Astrocyte of the hippocampus (primary cell): ENCODE measurements at places on chromosomes 4 and X.

DNA sequence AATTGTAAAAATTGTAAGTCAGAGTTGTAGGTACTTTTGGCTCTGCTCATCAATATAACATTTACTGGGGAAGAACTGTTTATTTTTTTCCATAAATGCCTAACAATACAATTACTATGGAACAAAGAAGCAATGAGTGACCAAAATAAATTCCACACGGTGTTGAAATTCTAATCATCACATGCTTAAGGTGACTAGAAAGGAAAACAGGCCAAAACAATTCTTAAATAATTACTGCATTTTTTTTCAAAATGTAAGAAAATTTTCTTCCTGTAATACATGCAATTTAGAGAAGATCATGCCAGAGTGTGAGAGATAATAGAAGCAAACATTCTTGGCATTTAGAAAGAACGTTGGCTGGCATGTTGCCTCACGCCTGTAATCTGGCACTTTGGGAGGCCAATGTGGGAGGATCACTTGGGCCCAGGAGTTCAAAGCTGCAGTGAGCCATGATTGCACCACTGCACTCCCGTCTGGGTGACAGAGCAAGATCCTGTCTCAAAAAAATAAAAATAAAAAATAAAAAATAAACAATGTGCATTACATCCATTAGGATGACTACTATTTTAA, 22.5 kb downstream of the C4orf46 start:
- no peak for DNase-seq

DNA sequence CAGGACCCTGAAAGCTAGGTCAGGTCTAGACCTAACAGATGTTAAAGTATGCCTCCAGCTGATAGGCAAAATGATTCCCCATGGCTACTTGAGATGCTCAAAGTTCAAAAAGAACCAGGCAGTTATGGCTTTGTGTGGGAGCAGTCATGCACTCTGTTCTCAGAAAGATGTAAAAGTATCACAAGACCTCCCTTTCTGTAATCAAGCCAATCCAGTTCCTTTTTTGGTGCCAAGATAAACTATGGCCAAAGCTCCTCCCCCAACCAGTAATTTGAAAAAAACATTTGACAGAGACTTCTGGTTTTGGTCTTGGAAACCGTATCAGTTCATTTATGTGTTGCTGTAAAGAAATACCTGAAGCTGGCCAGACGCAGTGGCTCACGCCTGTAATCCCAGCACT, 340.9 kb downstream of the CHIC1 start:
- no peak for DNase-seq

DNA sequence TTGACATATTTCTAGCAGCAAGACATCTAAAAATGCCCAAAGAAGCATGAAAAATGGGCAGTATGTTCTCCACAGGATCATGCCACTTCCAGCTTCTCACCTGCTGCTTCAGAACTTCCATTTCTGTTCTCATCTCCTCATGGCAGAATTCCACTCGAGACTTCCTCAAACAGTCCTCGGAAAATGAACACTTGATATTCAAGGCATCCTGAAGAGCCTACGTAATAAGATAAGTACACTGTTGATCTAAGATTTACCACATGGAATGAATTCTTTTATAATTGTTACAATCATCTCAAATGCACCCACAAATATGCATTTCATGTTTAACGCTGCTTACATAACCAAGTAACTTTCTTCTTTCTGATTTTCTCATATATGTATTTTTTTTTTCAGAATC, 14.1 kb downstream of the TNIP3 start:
- peak; percentile 21 for DNase-seq

DNA sequence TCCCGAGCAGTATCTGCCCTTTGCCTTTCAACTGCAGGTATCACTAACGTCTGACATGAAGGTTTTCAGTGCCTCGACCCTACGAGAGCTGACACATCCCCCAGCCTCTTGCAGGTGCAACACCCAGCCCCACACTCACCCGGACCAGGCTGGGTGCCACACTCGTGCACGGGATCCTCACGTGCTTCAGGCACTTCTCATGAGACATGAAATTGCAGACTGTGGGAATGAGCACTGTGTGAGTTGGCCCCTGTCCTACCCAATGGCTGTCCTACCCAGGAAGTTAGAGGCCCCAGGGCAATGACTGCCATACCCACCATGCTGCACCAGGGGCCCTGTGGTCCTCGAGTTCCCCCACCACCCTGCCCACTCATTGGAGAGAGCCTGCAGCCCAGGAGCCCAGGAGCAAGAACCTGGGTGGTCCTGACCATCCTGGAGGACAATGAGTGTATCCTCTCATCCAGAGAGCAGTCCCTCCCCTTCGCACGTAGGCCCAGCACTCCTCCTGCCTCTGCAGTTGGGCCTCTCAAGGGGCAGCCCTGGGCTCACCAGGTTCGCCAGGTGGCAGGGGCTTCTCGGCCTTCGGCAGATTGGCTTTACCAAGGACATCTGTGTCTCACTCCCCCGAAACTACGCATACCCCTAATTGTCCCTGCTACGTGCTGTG, 2.4 kb downstream of the DGKQ start:
- DNase-seq: no peak

DNA sequence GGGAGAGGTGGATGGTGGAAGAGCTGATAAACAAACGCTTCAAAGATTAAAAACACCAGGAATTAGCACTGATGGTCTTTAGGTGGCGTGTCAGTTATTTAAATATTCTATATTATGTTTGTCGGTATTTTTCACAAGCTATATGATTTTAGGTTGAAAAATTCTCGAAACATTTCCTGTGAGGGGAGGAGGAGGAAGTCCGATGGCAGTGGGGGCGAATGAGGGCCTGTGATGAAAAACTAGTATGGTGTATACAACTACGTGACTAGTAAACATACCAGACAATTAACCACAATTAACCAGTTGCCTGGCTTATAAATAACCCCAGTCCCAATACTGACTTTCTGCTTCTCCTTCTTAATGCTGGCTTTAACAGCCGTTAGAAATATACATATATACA, 595 bp upstream of the NAP1L2 start:
- DNase-seq: no peak
